ENCODE measurements at places on chromosomes 5 and 9.

DNA sequence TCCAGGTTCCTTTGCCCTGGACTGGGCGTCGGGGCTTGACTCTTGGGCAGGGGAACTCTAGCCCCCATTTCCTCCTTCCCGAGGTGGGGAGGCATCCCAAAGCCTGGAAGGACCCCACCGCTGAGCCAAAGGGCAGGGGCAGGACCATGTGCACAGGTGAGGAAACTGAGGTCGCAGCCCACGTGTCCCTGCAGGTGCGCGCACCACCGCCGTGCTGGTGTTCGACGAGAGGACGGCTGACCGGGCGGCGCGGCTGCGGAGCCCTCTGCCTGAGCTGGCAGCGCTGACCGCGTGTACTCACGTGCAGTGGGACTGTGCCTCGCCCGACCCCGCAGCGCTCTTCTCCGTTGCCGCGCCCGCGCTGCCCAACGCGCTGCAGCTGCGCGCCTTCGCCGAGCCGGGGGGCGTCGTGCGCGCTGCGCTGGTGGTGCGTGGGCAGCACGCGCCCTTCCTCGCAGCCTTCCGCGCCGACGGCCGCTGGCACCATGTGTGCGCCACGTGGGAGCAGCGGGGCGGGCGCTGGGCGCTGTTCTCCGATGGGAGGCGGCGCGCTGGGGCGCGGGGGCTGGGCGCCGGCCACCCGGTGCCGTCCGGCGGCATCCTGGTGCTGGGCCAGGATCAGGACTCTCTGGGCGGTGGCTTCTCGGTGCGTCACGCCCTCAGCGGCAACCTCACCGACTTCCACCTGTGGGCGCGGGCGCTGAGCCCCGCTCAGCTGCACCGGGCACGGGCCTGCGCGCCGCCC lies 2.8 kb downstream of the ADGRD2 start:
- DNase-seq: no peak

- no peak for DNase-seq
Measured at GRCh38 chr5:179832039-179832745, 11.5 kb downstream of the SQSTM1 start.

DNA sequence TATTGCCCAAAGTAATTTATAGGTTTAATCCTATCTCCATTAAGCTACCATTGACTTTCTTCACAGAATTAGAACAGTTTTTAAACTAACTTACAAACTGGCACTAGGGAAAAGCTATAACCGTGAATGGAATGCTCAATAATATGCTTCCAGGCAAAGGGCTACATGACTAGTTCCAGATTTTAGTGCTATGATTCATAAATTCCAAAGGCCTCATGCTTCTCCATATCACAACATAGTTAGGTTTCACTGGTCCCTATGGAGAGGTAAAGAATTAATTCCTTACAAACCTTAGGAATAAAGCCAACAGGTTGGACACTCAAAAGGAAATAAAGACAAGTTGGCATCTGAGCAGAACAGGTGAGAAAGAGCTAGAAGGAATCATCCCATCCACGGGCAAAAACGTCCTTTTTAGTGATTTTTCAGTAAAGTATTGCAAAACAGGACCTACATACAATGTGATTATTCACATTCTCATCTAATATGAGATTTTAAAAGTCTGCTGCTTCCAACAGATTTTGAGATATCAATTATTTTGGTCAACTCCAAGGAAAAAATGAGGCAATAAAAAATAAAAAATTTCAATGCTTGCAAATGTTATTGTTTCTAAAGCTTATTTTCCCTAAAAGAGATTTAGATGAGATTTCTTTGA lies 97.0 kb upstream of the TARS1 start:
- no peak for DNase-seq

DNA sequence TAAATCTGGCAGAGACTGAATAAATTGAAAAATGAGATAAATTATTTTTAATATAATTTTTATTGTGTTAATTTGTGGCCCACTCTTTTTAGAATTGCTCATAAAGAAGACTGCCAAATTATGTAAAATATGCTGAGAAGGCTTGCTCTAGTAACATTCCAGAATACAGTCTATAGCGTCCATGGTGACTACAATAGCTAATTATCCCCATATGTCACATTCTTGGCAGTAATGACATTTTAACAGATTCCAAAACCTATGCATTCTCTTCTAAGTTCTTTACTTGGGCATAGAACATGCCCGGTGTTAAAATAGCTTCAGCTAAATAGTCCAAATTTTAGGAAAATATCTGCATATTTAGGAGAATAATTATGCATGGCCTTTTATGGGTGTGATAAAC lies 697.0 kb upstream of the SEMA6A start:
- DNase-seq: no peak

GRCh38 chr5:100863739-100864138 lies 39.3 kb downstream of the ST8SIA4 start:
- no peak for DNase-seq

DNA sequence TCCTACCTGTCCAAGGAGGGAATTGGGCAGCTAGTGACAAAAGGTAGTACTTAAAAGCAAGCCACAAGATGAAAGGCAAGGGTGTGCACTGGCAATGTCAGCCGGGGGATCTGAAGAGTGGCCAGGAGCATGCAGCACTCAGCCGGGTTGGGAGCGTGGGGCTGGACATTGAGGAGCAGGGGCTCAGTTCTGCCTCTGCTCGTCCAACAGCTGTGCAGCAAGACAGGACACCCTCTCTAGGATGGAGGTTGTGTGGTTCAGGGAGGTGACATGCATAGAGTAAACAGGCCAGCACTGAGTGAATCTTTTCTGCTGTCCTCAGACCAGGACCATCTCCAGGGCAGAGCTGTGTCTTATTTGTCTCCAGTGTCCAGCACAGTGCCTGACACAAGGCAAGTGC lies 235.3 kb downstream of the CRB2 start:
- no peak for DNase-seq

GRCh38 chr9:94153905-94154304 lies 69.6 kb downstream of the PTPDC1 start:
- no peak for DNase-seq

GRCh38 chr5:126888175-126888574 lies 111.2 kb downstream of the LMNB1 start:
- DNase-seq: no peak

GRCh38 chr9:124593651-124594058 lies 86.5 kb upstream of the NR5A1 start:
- no peak for DNase-seq

- no peak for DNase-seq
Measured at GRCh38 chr9:128986671-128987070, 39.2 kb downstream of the NUP188 start.

DNA sequence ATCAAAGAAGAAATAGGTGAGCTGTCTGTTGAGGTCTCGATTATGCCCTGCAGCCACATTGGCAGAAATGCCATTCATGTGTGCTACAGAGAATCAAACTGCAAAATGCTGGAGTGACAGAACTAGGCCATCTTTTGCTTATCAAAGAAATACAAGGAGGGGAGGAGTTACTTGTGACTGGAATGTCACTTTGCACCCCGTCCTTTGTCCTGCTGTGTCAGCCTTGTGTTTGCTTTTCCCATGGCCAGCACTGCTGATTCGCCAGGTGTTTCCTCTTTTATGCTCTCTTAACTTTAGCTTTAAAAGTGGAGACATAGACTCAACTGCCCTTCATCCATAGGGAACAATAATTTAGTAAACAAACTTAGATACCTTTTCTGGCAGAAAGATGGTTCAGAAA lies 54.3 kb downstream of the SLC46A2 start:
- no peak for DNase-seq

- DNase-seq: no peak
Measured at GRCh38 chr5:41736641-41737040, 133.6 kb downstream of the OXCT1 start.

DNA sequence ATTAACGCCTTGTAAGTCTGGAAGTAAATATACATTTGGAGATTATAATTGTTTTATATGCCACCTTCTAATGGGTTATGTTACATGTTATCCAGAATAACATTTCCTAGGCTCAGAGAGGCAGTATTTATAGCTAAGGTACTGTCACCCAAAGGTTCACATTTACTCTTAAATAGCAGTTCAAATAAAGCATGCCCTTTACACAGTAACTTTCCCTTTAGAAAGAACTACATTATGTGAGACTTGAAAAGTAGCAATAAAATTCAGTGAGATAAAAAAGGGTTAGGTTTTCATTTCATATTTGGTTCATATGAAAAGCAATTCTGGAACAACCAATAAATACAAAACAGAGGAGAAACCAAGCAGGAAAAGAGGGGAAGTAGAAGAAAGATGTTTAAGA lies 35.1 kb downstream of the SKIC3 start:
- no peak for DNase-seq

DNA sequence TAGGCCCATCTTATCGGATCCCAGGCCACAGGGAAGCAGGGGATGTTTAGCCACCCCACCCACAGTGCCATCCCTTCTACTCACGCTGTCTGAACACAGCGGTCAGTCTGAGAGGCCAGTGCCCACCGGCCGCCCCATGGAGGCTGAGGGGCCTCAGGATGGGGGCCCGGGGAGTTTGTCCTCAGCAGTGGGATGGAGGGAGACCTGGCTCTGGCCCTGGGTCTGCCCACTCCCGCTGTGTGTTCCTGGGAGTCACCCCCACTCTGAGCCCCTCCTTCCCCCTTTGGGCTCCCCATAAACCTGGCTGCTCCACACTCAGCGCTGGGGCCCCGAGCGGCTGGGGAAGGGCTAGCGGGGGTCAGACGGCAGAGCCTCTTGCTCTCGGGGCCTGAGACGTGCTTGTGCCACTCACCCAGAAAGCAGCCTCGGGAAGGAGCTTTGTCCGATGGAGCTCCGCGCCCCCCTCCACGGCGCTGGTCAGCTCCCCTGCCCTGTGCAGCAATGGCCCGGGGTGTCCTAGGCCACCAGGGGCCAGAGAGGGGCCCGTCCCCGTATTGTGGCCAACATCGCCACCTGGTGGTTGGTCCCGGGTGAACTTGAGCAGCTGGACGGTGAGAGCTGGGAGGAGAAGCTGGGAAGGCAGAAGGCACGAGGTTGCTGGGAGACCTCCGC lies 10.9 kb upstream of the LAMC3 start:
- DNase-seq: no peak

GRCh38 chr9:98894171-98894570 lies 49.5 kb upstream of the COL15A1 start:
- DNase-seq: no peak

- DNase-seq: no peak
Measured at GRCh38 chr9:11158676-11159075, 545.9 kb upstream of the PTPRD start.

DNA sequence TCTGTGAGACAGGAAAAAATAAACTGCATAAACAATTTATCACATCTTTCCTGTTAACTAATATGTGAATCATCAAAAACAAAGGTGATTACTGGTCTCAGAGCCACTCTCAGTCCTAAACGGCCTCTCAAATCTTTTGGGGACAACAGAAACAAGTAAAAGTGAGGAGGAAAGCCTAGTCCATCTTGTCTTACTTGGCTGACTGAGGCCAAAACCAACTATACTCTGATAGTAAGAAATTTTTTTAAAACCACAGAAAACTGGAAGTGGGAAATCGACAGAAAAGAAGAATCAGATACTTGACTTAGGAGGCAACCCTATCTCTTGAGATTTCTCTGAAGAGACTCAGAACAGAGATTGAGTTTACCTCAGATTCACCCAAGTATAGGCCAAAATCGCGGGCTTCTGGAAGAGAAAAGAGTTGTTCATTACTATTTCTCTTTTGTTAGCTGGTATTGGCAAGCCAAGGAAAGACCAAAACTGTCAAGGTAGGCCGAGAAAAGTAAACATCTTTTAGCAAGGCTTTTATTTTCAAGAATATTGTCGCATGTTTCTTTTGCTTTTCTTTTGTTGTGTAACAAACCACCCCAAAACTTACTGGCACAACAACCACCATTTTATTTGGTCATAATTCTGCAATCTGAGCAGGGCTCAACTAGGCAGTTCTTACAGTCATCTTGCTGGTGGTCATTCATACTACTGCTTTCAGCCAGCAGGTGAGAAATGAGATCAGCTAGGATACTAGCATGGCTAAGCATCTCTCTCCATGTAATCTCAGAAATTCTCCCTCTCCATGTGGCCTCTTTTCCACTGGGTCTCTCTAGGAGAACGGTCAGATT lies 46.1 kb downstream of the RFX3 start:
- no peak for DNase-seq

GRCh38 chr5:4233671-4234070 lies 638.0 kb downstream of the IRX1 start:
- no peak for DNase-seq

DNA sequence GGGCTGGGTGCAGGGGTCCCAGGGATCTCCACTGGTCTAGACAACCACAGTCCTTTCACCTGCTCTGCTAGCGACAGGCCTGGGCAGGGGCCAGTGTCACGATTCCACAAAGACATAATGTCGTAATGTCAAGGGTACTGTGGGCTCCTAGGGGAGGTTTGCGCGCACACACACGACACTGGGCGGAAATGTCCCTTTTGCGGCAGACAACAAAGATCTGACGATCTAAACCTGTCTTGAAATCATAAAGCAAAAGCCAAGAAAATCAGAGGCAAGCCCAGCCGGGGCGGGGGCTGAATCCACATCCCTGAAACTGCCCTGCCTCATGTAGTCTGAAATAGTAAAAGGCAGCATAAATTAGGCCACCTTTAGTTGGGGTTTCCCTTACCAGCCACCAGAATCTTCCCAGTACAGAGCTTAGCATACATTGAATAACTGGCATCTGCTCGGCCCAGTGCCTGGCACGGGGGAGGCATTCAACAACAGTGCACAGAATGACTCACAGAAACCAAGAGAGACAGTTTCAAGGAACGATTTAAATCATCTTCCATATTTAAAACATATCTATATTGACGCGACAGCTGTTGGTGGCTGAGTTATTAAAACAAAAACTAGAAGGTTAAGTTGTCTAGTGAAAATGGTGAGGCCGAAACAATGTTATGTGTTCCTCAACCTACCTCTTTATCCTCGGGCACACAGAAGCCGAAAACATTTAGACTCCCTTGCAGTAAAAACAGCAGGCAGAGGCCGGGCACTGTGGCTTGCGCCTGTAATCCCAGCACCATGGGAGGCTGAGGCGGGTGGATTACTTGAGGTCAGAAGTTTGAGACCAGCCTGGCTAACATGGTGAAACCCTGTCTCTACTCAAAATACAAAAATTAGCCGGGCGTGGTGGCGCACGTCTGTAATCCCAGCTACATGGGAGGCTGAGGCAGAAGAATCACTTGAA lies 151.0 kb downstream of the MYO10 start:
- no peak for DNase-seq

DNA sequence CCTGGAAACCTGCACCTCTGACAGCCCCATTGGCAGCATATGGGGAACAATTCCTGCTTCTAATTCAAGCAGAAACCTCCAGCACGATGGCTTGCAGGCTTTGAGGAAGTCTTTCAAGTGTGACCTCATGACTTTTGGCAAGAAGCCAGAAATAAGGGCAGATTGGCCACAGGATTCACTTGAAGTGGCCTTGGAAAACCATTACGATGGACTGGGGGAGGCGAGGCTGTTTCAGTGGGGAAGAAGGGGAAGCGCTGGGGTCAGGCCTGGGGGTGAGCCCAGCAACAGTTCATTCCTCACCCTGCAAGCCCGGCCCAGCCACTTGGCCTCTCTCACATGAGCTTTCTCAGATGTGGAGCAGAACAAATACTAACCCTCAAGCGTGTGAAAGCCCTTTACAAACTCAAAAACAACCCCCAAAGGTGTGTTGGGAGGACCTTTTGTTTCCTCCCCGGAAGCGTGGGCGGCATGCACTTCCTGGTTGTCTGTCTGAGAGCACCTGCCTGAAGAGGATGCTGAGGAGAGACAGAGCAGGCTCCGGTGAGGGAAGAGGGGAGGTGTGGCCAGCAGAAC lies 26.9 kb upstream of the EEIG1 start:
- peak; percentile 89 for DNase-seq

- DNase-seq: no peak
Measured at GRCh38 chr9:129222819-129223218, 44.8 kb upstream of the IER5L start.

- DNase-seq: peak; percentile 6
Measured at GRCh38 chr9:124286292-124286931, 28.7 kb downstream of the NEK6 start.

- DNase-seq: no peak
Measured at GRCh38 chr9:76591256-76591950, 132.4 kb downstream of the GCNT1 start.
